ENCODE measurements at places on chromosomes 2 and 18. TPM values are rescaled to one million over a fixed set of nuclear protein-coding genes. Genes with fewer than 3 reads are reported as not detected.
A peak's percentile ranks its signal among the peaks of the same experiment; 100 is the strongest.

DNA sequence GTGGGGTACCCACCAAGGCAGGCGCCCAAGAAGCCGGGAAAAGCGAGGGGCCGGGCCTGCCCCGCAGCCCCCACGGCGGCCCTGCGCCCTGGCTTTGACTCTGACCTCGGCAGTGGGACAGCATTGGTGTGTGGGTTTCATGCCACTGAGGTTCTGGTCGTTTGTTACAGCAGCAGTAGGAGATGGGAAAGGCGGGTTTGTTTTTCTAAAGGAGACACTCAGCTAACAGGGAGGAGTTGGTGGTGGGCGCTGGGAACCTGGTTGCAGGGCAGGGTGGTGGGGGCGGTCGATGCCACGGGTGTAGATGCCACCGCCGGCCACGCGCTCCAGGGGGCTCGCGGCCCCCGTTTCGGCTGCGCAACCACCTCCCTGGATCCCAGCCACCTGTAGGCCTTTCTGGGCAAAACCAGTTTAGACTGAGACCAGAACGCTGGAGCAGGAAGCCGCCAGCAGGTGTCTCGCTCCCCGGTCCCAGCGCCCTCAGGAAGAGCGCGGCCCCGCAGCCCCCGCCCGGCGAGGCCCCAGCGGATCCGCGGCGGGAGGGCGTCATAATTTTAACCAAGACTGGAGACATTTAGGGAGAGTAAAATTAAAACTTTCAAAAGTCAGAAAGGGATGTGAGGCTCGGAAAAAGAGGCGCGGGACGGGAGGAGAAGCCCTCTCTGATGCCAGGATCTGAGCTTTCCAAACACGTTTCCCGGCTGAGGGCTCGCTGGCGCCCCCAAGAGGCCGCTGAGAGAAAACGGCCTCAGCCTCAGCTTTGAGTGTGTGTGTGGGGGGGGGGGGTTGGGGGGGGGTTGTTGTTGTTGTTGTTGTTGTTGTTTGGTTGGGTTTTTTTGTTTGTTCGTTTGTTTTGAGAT is 17.4 kb downstream of the CIDEA start:
- peak; percentile 81 for DNase-seq

DNA sequence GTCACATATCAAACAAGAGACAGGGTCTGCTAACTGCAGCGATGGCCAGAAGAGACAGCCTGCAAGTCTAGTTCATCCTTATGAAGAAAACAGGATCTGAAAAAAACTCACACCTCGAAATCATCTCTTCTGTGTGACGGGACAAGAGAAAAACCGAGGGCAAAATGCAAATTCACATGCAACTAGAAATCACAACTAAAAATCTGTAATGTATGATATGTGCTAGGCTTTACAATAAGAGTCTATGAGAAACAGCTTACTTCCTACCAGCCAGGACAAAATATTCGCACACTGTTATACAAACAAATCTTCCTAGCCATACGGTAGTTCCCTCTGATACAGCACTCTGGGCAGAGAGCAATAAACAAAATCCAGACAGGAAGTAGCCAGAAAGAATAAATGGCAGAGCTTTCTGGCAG is 48.8 kb downstream of the ANKRD44 start:
- no peak for DNase-seq

GRCh38 chr2:10405448-10405847 is 42.7 kb downstream of the ODC1 start:
- DNase-seq, result peak; percentile 82

- DNase-seq, result no peak
Measured at GRCh38 chr18:49048396-49049020, 97.7 kb upstream of the SMAD7 start.

DNA sequence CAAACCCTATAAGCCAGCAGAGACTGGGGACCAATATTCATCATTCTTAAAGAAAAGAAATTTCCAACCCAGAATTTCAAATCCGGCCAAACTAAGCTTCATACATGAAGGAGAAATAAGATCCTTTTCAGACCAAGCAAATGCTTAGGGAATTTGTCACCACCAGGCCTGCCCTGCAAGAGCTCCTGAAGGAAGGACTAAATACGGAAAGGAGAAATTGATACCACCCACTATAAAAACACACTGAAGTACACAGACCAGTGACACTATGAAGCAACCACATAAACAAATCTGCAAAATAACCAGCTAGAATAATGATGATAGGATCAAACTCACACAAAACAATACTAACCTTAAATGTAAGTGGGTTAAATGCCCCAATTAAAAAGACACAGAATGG is 22.4 kb downstream of the NPHP1 start:
- DNase-seq, result no peak

DNA sequence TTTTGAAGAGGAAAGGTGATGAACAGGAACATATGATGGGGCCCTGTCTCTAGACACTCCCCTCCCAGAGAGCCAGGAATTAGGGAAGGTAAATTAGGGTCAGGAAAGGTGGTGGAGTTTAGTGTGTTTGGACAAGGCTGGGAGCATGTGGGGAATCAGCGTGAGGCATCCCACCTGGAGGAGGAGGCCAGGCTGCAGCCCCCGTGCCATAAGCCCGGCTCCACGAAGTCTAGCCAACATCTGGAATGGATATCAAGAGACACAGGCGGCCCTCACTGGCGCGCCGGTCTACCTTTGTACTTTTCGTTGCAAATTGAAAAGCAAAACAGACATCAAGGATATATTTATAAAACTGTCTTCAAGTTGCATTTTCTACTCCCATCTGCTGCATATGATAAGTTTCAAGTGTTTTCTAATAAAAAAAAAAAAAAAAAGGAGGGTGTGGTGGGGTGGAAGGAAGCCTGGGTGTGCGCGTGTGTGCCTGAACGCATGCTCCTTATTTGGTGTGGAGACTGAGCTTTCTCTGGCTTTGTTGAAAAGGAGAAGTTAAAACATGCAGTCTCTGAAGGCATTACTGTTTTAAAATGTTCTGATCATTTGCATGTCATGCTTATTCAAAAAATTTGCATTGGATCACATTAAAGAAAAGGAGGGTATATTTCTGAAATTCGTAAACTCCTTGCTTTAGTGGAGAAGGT is 546.7 kb upstream of the ID2 start:
- no peak for DNase-seq

DNA sequence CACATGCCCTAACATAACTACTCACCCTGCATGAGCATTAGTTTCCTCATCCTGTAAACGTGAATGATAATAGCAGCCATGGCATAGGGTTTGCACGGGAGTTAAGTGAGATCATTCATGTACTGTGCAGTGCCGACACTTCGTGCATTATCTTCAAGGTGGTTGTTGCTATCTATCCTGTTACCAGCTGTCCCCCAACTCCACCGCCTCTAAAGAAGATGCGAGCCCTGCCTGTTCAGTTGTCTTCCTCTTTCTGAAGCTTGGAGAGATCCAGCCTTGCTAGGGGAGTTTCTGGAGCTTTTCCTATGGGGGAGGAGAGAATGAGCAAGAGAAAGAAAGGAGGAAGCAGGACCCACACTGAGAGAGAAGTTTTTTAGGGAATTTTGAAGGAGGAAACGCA is 34.4 kb downstream of the YPEL5 start:
- DNase-seq, result no peak

GRCh38 chr2:109516445-109517117 is 97.2 kb downstream of the SEPTIN10 start:
- DNase-seq, result no peak

- no peak for DNase-seq
Measured at GRCh38 chr2:241706537-241706936, 4.7 kb downstream of the ING5 start.

Gene DIS3L2
- 18.4 TPM for total RNA-seq

Gene PROM2
- 1.4 TPM for total RNA-seq

Gene CPLX4
- total RNA-seq, result not detected

Gene TMEM87B
- 3.0 TPM for total RNA-seq

Gene IL37
- not detected for total RNA-seq

Gene RSAD2
- total RNA-seq, result 3.1 TPM

Gene ZNF385B
- total RNA-seq, result 21.5 TPM
